ENCODE measurements at places on chromosomes 12 and 14.

DNA sequence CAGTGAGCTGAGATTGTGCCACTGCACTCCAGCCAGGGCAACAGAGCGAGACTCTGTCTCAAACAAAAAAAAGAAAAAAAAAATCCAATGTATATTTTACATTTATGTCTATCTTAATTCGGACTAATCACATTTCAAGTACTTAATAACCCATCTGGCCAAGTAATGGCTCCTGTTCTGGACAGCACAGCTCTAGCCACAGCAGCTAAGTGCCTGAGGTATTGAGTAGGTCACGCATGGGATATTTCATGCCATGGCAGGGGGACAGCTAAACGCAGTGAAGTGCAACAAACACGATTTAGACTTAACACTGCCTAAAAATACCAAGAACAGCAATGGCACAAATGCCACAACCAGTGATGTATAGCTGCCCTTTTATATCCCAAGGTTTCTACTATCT, 8.0 kb downstream of the BAZ1A start:
- no peak for DNase-seq

- no peak for DNase-seq
These were observed 264.7 kb downstream of the MED13L start for GRCh38 chr12:116012757-116013156.

GRCh38 chr12:83537428-83538053, 850.8 kb downstream of the TMTC2 start:
- no peak for DNase-seq

- no peak for DNase-seq
These were observed 1.6 kb downstream of the TSSK4 start for GRCh38 chr14:24207104-24207551.

GRCh38 chr14:68676511-68676943, 116.3 kb downstream of the ZFP36L1 start:
- DNase-seq = no peak

GRCh38 chr14:40213701-40214100, 781.5 kb upstream of the FBXO33 start:
- no peak for DNase-seq

Data from NCI-H1105 treated with DMSO at 0.1 percent for 48 hours (cell line).